ENCODE measurements at places on chromosomes 12 and 14.

- DNase-seq: no peak
These were observed 4.5 kb upstream of the REM2 start for GRCh38 chr14:22878271-22879246.

DNA sequence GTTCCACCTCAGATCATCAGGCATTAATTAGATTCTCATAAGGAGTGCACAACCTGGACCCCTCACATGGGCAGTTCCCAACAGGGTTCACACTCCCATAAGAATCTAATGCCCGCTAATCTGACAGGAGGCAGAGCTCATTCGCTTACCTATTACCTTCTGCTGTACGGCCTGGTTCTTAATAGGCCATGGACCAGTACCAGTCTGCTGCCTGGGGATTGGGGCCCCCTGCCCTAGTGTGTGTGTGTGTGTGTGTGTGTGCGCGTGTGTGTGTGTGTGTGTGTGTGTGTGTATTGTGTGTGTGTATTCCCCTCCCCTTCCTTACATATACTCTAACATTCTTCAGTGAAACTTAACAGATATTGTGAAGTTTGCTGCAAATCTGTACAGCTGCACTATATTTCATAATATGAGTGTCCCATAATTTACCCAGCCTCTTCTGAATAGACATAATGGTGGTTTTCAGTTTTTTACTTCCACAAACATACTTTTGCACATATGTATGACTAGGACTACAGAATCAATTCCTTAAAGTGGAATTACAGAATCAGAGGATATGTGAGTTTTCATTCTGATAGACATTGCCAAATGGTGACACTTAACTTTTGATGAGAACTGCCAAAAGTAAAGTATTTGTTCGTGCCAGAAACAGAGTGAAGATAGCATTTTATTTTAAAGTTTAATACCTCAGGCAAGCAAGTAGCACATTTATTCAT, 205.2 kb upstream of the EEA1 start:
- no peak for DNase-seq

DNA sequence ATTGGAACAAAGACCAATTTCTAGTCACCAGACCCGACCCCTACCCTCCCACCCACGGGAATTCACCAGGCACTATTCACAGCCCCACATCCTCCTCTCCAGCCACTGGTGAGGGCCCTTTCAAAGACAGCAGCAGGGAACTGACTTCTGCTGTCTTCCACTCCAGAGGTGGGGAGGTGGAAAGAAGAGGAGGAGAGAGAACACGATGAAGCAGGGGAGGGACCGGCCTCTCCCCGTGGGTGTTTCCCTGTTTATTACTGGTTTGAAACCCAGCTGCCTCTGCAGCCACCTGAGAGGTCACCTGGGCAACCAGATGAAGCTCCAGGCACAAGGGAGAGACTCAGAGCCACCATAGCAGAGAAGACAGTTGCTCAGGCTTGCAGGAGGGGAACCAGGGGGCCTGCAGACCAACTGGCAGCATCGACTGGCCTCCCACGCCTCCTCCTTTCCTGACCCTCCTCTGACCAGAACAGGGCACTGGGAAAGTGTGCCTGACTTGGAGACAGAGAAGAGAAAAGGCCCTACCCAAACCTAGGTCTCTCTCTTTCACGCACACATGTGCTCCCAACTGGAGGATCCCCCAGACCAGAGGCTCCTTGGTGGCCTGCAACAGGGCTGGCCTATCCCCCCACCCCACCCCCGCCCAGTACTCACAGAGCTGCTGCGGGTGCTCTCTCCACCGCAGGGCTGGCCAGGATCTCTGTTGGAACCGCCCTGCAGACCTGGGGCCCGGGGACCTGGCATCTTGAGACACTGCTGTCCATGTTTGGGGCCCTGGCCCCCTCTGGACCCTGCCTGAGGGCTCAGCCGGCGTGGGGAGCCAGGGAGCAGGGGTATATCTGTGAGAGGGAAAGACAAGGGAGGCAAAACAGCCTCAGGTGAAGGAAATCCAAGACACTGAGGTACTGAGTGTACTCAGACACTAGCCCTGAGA, 22.8 kb downstream of the ANO2 start:
- no peak for DNase-seq

DNA sequence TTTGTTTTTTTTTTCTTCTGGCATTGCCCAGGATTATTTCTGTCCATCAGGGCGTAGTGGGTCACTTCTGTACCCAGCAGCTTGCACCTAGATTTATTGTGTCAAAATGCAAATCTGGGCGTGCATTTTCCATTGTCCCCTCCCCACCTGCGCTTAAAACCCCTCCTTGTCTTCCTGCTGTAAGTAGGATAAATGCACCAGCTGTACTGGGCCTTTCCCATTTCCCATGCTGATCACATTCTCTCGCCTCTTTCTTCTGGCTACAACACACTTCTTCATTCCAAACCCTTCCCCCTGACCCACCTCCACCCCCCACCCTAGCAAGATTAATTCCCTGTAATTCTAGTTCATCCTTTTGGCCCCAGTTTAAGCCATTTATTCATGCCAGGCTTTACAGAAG, 128.0 kb downstream of the ETV6 start:
- no peak for DNase-seq

DNA sequence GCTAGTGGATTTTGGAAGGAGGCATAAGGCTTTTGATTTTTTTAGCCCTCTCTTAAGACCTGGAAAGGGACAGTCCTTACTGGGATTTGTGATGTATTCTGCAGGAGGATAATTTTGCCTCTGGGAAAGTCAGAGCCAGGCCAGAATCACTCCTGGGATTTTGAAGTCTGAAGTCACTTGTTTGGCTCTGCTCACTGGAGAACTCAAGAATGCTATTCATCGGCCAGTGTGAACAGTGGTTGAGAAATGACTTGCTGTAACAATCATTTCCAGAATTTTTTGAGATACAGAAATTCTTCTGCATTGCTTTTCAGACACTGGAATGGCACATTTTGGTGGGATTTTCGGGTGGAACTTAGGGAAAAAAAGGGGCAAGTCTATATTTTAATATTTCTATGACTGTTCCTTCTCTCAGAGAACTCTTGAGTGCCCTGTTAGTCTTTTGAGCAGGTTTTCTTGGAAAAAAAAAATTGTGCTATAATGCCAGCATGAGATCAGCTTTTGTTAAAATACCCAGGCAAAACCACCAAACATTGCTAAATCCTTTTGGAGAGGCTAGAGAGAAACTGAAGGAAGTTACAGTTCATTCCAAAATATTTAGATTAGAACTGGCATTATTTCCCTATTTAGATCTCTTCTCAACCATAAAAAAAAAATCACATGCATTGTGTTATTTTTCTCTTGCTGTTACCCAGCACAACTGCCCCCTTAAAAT, 26.1 kb upstream of the BHLHE41 start:
- no peak for DNase-seq

- no peak for DNase-seq
These were observed 11.3 kb downstream of the MAPK1IP1L start for GRCh38 chr14:55062517-55063351.

- peak; percentile 51 for DNase-seq
These were observed 291.1 kb upstream of the RTL1 start for GRCh38 chr14:101194373-101195308.

- DNase-seq: no peak
These were observed 15.0 kb upstream of the MAPKAPK5 start for GRCh38 chr12:111826992-111827391.

GRCh38 chr12:38880288-38880687, 25.1 kb downstream of the CPNE8 start:
- DNase-seq: no peak

Measured in NCI-H510A (cell line).